B cell (primary cell): ENCODE measurements at places on chromosomes 7 and 10. TPM values are rescaled to one million over a fixed set of nuclear protein-coding genes. Genes with fewer than 3 reads are reported as not detected.
A peak's percentile ranks its signal among the peaks of the same experiment; 100 is the strongest.

The GSTO1 gene
- 29.1 and 30.1 TPM in 2 replicates for polyA plus RNA-seq

The MMD2 gene
- not detected in 2 replicates for polyA plus RNA-seq

The UCN3 gene
- not detected in 2 replicates for polyA plus RNA-seq

The UTF1 gene
- 0.10 and 0.35 TPM in 2 replicates for polyA plus RNA-seq

The ADGRA1 gene
- not detected in 2 replicates for polyA plus RNA-seq

The GPR158 gene
- not detected in 2 replicates for polyA plus RNA-seq

The ARHGAP19 gene
- polyA plus RNA-seq, result 6.4 and 8.3 TPM in 2 replicates

The TSPAN13 gene
- polyA plus RNA-seq, result 23.0 and 55.2 TPM in 2 replicates

The SPACDR gene
- 2.1 and 2.9 TPM in 2 replicates for polyA plus RNA-seq

GRCh38 chr7:120402801-120403200 is 129.8 kb downstream of the KCND2 start:
- no peaks in the 10 kb centered on the region for H3K36me3 ChIP-seq
- H3K27ac ChIP-seq, result no peak overlapping the region
- no peak overlapping the region for H3K4me3 ChIP-seq

DNA sequence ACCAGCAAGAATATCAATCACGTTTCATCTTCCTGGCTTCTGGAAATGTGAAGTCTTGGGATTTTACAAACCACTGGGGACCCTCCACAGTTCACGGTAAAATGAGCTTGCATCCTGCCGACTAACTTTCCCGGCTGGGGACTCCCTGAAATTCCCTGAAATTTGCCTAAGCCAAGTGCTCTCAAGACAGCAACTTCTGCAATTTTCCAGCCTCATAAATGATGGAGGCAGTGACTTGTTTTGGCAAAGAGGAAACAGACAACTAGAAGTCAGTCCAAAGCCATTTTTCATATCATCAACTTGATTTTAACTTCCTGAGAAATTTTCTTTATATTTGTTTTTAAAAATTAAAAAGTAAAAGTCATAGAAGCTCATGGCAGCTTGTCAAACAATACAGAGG is 212.3 kb downstream of the FANK1 start:
- no peak overlapping the region for H3K27ac ChIP-seq
- H3K4me3 ChIP-seq, result no peak overlapping the region
- no peaks in the 10 kb centered on the region for H3K4me1 ChIP-seq
- no peak for DNase-seq

DNA sequence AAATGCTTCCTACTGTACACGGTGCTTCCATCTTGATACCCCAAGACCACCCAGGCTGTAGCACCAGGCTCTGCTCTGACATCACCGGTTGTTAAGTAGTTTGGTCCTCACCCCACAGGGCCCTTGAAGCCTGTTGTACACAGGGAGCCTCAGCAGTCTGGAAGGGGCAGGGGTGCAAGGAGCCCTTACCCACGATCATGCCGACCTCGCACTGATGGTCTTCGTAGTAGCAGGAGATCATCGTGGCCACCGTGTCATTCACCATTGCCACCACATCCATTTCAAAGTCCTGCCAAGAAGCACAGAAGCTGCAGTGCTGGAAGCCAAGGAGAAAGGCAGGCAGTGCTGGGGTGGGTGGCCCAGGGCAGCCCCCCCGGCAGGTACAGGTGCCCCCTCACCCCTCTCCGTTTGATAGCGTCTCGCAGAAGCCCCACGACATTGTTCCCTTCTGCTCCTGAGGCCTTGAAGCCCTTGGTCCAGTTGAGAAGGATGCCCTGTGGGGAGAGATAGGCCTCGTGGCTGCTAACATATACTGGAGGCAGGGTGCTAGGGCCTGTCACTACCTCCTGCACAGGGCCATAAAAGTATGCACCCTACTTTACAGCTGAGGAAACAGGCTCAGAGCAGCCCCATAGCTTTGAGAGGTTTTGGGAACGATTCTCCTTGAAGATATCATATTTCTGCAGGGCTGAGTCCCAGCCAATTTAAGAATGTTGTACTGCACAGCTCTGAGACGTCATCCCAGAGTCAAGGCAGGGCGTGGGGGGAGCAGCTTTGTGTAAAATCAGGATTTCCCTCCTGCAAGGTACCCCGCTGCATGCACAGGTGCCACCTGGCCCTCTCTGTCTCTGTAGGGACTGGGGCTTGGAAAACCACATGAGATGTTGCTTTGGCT is 8.7 kb upstream of the MYL7 start:
- H3K36me3 ChIP-seq, result no peaks in the 10 kb centered on the region
- peaks cover 28% of the 10 kb centered on the region for H3K4me1 ChIP-seq
- peaks cover 15% of the 10 kb centered on the region for H3K27me3 ChIP-seq
- no peak overlapping the region for H3K4me3 ChIP-seq
- no peak for DNase-seq

DNA sequence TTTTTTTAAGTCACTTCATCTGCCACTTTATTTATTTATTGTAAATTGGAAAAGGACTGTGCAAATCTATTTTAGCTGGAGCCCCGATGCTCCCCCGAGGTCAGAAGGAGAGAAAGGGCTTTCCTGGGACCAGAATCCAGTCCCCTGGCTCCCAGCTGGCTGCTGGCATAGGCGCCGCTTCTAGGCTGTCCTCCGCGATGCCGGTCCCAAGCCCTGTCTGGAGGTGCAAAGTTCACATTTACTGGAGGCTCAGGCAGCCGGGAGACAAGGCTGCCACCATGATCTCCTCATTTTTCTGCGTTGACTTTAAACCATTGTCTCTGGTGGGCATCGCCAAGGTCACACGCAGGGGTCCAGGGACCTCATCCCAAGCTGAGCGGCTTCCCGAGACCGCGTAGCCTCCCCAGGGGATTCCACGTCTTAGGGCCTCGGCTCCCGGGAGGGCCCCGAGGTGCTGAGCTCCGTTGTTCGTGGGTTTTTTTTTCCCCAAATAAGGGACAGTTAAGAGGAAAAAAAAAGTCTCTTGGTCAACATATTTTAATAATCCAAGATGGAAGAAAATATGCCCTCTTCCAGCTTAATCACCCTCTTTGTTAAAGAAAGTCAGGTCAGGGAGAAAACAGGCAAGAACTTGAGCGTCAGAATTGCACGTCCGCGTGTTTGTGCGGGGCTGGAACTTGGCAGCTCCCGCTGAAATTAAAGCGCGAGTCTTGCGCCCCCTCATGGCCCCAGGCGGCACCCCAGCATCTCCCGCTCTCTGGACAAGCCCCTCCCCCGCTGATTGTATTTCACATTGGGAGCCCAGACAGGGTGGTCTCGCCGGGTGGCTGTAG is 11.9 kb downstream of the RGR start:
- peaks cover 14% of the 10 kb centered on the region for H3K27me3 ChIP-seq
- no peak overlapping the region for H3K4me3 ChIP-seq
- peak; percentile 32 for DNase-seq
- H3K27ac ChIP-seq, result no peak overlapping the region
- H3K4me1 ChIP-seq, result no peaks in the 10 kb centered on the region

- H3K36me3 ChIP-seq, result no peaks in the 10 kb centered on the region
Measured at GRCh38 chr7:81710751-81711150, 59.1 kb downstream of the HGF start.

GRCh38 chr7:48388911-48389310 is 217.7 kb downstream of the ABCA13 start:
- H3K36me3 ChIP-seq, result no peaks in the 10 kb centered on the region
- no peaks in the 10 kb centered on the region for H3K4me1 ChIP-seq
- no peaks in the 10 kb centered on the region for H3K27me3 ChIP-seq
- H3K4me3 ChIP-seq, result no peak overlapping the region
- no peak for DNase-seq
- no peak overlapping the region for H3K27ac ChIP-seq

DNA sequence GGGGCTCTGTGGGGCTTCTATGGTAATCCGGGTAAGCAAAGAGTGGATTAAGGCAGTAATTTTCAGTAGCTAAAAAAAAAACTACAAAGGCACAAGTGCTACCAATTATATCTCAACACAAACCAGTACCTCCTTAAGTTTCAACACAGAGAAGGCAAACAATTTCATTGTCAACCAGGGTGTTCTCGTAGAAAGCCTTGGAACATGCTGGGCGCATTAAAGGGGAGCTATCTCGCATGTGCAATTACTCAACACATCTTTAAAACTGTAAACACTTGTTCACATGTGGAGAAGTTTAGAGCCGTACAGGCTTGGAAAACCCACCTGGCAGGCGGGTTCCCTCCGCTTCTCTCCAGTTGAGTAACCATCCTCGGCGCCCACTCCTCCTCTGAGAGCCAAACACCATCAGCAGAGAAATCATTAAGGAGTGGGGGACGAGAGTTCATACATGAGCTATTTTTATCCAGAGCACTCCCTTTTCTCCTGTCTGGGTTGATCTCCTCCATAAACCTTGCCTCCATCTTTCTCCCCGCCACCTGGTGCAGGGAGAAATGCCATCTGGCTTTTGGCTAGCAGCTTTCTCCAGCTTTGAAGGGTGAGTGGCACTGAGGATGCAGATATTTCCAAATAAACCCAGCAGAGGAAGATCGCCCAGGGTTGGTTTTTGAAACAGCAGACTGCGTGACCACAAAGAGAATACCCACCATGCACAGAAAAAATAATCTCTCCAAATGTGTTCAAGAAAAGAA is 287.1 kb downstream of the WDR11 start:
- H3K27me3 ChIP-seq, result no peaks in the 10 kb centered on the region
- no peaks in the 10 kb centered on the region for H3K4me1 ChIP-seq
- no peak overlapping the region for H3K4me3 ChIP-seq
- no peaks in the 10 kb centered on the region for H3K36me3 ChIP-seq
- no peak for DNase-seq
